ENCODE measurements at places on chromosomes 2 and 18. TPM values are rescaled to one million over a fixed set of nuclear protein-coding genes. Genes with fewer than 3 reads are reported as not detected.

GRCh38 chr2:65576861-65577601 lies 144.6 kb upstream of the SPRED2 start:
- DNase-seq, result peak; percentile 69

DNA sequence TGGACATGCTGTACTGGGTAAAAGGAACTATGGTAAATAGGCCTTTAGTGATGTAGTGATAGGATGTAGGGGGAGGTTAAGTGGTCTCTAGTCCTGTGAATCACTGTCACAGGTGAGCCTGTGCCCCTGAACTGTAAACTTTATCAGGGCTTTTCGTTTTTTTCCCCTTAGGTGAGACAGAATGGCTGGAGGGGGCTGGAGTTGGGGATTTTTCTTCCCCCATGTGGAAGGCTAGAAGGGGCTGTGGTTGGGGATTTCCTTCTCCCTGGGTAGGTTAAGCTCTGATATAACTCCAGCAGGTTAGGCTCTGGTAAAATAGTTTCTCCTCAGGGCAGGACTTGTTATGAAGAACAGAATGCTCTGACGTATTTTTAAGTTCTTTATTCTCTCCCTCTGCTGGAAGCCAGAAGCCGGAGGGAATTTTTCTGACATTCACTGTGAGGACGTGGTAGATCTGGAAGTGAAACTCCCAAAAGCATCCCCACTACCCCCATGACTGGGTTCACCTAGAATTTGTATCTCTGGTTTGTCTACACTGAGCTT lies 28.5 kb downstream of the PIKFYVE start:
- no peak for DNase-seq

GRCh38 chr2:136242687-136243277 lies 124.8 kb upstream of the CXCR4 start:
- DNase-seq, result no peak

DNA sequence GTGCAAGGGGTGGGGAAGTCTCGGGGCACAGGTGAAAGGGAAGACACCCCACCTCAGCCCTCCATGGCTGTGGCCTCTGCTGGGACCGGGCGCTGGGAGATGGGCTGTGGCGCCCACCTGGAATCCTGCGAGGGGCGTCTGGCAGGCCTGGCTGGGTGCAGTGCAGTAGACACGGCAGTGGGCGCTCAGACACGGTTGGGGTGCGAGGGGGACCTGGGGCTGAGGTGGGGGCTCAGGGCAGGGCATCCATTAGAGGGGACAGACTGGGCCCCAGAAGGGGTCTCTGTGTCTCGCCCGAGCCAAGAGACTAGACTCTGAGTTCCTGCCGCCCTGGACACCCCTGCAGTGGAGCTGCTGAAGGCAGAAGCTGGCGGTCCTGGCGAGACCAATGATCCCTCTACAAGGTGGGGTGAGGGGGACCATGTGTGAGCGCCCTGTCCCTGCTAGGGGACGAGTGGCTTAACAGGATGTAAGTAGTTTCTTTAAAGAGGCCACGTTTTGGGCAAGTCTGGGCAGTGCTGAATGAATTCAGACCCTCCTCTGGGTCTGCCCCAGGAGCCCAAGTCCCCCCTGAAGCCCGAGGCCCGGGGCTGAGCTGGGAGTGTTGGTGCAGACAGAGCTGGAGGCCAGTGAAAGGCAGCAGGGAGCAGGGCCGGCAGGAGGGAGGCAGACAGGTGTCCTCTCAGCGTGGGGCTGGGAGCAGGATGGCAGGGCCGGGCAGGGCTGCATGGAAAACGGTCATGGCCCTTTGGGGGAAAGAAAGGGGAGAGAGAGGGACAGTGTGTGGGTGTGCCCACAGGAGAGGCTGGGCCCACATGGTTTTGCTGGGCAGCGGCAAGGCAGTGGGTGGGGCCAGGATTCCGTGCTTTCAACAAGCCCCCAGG lies 57.2 kb downstream of the HS6ST1 start:
- DNase-seq, result no peak

Gene EPB41L3
- not detected for total RNA-seq

Gene RRM2
- total RNA-seq, result 209 TPM

Gene SERPINB4
- total RNA-seq, result 0.26 TPM

DNA sequence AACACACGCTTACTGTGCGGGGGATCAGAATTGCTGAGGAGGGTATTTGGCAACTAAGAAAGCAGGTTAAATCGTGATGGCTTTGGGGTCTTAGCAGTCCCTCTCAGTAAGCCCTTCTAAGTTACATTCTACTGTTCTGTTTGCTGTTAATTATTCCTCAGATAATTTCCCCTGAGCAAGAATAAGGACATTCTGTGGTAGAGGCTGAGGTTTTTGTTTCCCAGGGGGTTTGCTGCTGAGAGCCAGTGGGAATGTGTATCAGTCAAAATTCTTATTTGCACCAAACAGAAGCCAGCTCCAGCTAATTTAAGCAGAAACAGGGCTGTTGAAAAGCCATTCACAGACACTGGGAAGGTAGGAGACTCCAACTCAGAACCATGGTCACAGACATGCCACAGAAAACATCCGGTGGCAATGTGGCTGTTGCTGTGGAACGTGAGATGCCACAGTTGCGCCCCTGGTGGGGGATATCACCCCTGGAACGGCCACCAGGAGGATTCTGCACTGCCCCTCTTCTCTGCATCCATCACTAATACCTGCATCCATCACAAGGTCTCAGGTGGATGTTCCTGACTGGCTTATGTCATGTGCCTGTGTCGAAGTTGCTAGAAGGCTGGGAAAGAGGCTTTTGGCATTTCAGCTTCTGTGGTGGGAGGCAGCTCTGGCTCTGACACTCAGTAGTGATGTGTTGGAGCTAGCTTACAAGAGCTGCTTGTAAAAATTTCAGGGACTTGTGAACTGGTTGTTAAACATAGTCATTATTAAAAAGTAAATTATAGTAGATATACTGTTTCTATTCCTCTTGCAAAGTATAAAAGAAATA lies 23.2 kb downstream of the SLC4A3 start:
- DNase-seq, result no peak

- DNase-seq, result no peak
These were observed 34.9 kb downstream of the FAM168B start for GRCh38 chr2:131058214-131058843.

DNA sequence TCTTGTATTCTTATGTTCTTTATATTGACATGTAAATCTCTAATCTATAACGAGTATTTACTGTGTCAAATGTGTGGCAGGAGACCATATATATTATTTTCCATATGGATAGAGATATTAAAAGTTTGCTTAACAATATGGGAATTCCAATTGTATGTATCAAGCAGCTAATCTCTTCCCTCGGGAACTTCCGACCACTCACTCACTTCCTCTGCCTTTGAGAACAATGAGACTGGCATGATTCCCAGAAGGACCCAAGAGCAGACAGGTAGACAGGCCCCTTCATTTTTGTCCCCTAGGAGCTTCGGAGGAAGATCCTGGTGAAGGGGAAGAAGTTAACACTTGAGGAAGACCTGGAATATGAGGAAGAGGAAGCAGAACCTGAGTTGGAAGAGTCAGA lies 24.1 kb downstream of the PLCD4 start:
- DNase-seq, result no peak

Gene SERPINB10
- total RNA-seq, result 1.7 TPM

DNA sequence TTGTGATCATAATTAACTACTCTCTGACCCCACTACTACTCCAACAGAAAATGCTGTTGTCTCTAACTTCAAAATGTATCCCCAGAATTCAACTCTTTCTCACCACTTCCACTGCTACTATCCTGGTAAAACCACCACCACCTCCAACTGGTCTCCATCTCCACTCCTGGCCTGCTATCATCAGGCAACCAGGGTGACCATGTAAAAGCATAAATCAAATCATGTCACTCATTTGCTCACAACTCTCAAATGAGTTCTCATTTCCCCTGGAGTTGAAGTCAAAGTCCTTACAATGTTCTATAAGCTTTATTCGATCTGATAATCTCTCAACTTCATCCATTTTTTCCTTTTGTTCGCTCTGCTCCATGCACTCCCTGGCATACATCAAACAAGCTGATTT lies 24.6 kb downstream of the CUL3 start:
- DNase-seq, result no peak

DNA sequence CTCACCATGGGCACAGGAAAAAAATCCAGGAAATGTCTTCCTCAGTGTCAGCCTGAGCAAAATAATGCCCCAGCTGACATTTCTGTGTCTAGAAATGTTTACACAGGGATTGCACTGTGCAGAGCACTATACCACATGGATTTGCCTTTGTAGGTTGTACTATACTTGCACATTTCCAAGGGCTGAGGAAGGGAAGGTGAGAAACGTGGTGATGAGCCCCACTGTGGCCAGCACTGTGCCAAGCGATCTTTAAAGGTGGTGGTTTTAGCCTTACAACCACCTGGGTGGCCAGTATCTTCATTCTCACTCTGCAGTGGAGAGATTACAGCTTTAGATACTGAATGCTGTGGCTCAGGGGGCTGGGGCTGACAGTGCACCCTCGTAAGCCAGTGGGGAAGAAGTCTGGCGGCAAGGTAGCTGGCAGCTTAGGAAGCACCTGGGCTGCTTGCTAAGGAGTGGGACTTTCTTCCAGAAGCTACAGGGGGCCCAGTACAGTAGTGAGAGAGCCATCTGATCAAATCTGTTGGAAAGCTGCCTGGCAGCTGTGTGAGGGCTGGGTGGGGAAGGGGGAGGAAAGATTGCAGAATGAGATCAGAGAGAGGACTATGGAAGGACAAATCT lies 81.4 kb upstream of the MSH2 start:
- peak; percentile 19 for DNase-seq

- DNase-seq, result no peak
These were observed 529.9 kb upstream of the KLHL29 start for GRCh38 chr2:22855081-22855480.

GRCh38 chr2:204177977-204178522 lies 241.5 kb downstream of the ICOS start:
- peak; percentile 18 for DNase-seq

GRCh38 chr2:206392118-206392517 lies 51.2 kb upstream of the ADAM23 start:
- DNase-seq, result peak; percentile 3

DNA sequence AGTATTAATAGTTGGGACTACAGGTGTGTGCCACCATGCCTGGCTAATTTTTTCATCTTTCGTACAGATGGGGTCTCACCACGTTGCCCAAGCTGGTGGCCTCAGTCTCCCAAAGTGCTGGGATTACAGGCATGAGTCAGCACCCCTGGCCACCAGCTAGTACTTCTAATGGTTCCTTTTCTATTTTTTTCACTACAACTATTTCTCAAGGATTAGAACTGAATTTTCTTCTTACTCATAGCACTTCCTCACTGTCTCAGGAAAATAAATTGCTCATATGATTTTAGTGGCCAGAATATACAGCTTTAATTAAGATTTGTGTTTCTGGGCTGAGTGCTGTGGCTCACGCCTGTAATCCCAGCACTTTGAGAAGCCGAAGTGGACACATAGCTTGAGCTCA lies 43.2 kb upstream of the SOS1 start:
- no peak for DNase-seq

Gene UGT1A10
- not detected for total RNA-seq

Gene NT5DC4
- total RNA-seq, result not detected

DNA sequence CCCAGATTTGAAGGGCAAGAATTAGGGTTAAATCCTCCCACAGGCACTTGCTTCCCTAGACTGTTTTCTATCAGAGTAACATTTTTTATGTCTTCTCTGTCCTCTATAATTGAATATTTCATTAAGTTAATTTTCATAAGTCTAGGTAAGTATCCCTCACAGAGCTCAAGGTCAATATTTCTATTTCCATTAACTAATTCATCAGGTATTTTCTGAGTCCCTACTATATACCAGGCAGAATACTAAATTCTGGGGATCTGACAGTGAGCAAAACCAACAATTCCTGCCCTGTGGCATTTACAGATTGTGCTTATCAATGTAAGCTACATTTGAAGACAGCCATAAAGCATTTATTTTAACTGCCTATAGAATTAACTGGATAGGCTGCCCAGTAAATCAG lies 86.4 kb upstream of the RBBP8 start:
- no peak for DNase-seq

Gene PRLH
- total RNA-seq, result not detected

GRCh38 chr2:197996583-197996982 lies 192.2 kb downstream of the PLCL1 start:
- DNase-seq, result no peak

DNA sequence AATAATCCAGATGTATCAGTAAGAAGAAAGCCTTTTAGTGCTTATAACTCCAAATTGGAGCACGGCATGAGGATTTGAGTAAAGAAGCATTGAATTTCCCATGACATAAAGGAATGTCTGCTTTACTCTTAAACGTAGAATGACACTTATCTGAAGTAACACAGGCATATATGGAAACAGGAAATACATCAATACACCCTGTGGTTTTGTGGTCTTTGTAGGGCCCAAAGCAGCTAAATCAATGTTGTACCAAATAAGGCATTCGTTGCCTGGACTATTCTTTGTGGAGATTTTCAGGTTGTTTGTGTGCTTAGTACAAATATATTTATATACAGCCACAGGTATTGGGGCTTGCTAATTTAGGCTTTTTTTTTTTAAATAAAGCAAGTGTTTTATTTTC lies 660.5 kb downstream of the LRRTM4 start:
- DNase-seq, result no peak

Gene ABCA12
- not detected for total RNA-seq

Gene C2orf78
- total RNA-seq, result 0.03 TPM

DNA sequence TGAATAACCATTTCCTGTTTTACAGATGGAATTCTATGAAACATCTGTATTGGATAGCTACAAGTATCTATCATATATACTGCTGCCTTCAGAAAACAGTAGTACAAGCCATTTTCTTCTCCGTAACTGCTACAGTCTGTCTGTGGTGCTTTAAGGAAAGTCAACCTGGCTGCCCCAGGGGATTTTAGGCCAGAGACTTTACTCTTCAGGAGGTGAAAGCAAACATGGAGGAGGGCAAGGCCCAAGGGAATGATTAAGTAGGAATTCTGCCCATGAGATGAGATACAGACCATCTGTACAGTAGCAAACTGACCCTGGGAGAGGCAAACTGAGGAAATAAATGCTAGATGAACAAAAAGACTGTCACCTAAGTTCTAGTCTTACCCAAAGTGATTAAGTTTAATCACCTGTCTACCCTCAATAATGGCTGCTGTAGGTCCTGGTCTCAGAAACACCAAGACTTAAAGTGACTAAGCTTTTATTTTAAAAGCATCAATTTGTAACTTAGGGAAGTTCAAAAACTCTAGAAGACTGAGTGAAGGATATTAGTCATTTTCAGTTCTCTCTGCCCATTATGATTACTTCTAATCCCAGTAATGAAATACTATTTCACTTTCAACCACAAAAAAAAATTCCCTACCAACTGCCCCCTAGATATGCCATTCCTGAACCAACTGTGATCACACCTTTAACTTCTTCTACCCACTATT lies 14.8 kb downstream of the MBD2 start:
- DNase-seq, result no peak

DNA sequence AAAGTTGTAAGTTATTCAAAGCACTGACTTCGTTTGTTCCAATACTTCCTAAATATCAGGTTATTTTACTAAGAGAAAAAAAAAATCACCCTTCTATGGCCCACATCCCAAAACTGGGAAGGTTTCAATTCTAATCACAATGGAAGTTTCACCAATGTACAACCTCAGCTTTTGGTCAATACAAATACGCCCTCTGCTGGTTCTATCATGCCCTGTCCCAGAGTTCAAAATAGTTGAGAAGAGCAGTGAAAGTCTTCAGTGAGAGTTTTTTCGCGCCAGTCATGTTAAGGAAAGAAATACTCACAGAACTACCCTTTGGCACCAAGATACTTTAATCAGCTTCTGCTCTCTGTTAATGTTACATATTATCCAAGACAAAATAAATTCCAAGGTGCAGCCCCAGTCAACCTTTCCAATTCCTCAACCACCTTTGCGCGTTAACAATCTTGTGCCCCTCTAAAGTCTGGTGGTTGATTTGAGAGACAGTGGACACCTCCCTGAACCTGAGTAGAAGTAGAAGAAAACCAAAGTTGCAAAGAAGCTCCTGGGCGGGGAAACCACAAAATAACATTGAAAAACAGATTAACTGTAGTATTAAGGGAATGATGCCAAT lies 59.9 kb downstream of the SUMO1 start:
- peak; percentile 61 for DNase-seq

Gene LMAN2L
- total RNA-seq, result 52.5 TPM

Gene DES
- total RNA-seq, result not detected

All from SJSA1 (cell line).